ENCODE measurements at places on chromosomes 16 and 17.
A peak's percentile ranks its signal among the peaks of the same experiment; 100 is the strongest.

- DNase-seq, result no peak
These were observed 12.6 kb downstream of the SNX20 start for GRCh38 chr16:50668368-50669008.

DNA sequence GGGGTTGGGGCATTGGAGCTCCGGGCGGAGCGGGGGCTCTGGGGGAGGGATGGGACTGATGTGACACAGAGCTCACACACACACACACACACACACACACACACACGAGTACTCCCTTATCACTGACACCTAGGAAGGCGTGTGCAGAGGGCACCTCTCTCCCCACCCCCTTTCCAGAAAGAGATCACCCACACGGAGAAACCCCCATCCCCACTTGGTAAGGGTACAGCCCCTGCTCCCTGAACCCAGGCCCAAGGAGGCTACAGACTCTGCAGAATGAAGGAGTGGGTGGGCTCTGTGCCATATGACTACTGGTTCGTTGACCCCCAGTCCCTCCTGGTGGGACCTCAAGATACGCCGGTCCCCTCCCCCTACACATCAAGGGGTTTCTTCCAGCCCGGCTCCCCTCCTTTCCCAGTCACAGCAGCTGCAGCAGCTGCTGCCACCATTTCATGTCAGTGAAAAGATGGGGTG, 8.7 kb upstream of the ARHGAP23 start:
- DNase-seq, result no peak

GRCh38 chr17:44397479-44398440, 8.3 kb upstream of the ITGA2B start:
- DNase-seq, result no peak

- DNase-seq, result no peak
These were observed 8.7 kb downstream of the USB1 start for GRCh38 chr16:58009856-58010416.

- no peak for DNase-seq
These were observed 154.0 kb upstream of the SDK2 start for GRCh38 chr17:73798111-73798748.

GRCh38 chr17:27985306-27985705, 57.2 kb upstream of the NLK start:
- DNase-seq, result peak; percentile 36

GRCh38 chr17:57551321-57552079, 193.6 kb downstream of the CCDC182 start:
- no peak for DNase-seq

DNA sequence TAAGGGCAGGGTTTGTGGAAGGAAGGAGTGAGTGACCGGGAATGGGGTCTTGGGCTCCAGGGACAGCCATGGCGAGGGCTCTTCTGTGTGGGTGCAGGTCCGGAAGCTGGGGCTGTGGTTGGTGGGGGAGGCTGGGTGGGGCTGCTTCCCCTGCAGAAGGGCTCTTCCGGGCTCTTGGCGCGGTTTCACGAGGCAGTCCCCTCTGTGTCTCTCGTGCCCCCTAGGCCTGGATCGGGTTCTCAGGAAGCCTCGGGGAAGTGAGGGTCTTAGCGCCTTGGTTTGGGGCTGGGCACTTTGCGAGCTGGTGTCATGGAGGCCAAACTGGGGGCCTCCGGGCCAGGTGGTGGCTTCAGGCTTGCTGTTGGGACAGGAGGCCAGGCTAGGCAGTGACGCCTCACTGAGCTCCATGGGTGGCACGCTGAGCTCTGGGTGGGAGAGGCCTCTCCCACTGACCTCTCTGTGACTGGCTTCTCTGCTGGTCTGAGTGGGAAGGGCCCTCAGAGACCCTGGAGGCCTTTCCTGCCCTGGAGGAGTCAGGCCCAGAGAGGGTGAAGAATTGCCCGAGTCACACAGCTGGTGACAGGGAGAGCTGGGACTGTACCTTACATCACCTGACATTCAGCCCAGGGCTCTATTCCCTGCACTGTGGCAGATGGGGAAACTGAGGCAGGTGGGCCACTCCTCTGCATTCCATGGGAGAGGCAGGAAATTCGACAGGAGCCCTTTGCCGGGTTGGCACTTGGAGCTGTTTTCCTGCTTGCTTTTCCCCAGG, 8.2 kb downstream of the ADCY7 start:
- DNase-seq, result peak; percentile 32

DNA sequence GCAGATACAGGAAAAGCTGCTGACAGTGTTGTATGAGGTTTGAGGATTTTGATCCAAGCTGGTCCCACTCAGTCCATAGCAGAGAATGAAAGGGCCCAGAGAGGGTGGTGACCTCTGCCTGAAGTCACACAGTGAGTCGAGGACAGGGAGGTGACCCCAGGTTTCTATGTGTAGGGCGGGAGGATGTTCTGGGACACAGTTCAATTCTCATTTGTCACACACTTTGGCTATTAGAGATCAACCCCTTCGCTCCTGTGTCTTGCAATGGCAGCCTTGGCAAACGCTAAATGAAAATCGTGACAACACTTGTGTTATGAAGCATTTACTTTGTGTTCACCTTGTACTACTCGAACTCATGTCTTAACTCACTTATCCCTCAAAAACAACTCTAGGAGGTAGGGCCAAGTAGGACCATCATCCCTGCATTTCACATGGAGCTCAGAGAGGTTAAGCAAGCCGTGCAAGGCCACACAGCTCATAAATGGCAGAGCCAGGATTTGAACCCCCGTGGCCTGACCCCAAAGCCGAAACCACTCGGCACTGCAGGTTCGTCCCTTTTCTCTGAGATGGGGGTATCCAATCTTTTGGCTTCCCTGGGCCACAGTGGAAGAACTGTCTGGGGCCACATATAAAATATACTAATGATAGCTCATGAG, 10.2 kb downstream of the DEXI start:
- no peak for DNase-seq

DNA sequence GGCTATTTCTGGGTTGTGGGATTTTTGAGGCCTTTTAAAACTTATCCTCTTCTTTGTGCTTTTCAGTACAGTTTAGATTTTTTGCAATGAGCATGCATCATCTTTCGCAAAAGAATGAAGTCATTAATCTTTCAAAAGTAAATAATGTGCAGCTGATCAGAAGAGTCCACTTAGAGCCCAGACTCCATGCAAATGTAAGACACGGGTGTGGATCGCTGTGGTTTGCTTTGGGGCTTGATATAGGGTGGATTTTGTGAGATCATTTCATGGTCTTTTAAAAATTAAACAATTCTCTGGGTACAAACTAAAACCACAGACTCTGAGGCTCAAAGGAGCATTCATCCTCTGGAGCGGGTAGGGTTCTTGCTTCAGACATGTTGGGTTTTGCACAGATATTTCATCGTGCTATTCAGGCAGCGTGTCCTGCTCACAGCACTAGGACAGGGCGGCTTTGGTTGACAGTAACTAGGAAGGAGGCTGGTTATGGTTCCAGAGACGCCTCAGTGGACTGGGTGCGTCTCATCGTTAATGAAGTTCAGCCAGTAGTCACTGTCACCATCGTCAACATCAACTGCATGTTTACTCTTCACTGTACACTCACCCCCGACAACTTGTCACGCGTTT, 129.4 kb upstream of the PLCG2 start:
- no peak for DNase-seq

DNA sequence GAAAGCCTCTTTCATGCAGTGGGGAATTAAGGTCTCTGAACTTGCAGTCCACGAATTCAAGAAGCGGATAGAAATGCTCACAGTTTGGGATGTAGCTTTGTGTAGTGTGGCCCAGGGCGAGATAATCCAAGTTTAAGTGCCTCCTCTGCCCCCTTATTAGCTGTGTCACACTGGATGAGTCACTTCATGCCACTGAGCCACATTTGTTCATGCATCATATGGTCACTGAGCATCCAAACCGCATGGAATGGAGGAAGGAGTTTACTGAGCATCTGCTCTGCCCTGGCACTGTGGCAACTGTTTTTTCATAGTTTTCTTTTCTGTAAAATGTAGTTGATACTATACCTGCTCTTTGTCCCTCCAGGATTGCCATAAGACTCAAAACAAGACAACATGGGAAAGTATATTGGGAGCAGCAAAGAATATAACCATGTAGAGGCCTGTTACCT, 15.1 kb upstream of the DHX8 start:
- DNase-seq, result no peak

- no peak for DNase-seq
These were observed 108.6 kb downstream of the CMIP start for GRCh38 chr16:81553080-81553813.

GRCh38 chr17:40499551-40500189, 1.8 kb downstream of the TNS4 start:
- no peak for DNase-seq

DNA sequence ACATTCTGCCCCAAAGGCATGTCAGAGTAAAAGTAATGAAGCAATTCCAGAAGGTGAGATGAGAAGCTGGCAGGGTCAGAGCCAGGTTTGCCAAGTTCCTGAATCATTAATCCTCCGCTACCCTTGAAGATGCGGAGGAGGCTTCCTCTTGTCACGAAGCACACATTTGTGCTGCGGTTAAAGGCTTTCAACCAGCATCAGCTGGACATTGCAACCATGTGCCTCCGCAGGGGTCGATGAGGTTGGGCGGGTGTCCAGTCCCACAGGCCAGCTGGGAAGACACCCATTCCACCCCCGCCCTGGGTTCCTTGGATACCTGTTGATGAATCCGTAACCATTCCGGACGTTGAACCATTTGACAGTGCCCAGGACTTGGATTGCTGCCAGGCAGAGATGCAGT, 1.3 kb downstream of the YBX2 start:
- DNase-seq, result no peak

GRCh38 chr16:9134739-9135138, 43.3 kb downstream of the HAPSTR1 start:
- peak; percentile 61 for DNase-seq

- no peak for DNase-seq
These were observed 805.0 kb upstream of the RBFOX1 start for GRCh38 chr16:6527646-6528045.

DNA sequence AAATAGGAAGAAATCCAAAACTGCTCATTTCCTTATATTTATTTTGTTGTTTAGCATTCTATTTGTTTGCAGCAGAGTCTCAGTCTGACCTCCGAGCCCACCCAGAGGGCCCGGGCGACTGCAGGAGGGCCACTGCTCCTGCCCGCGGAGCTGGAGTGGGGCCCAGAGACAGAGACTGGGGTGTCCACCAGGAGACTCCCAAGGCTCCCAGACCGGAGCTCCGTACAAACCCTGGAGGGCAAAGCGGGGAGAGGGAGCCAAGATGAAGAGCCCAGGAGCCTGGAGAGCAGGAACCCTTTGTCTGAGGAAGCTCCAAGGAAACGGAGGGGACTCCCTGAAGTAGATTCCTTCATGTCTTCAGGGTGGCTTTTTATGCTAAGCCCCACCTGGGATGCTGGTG, 57.9 kb downstream of the AXIN2 start:
- DNase-seq, result no peak

DNA sequence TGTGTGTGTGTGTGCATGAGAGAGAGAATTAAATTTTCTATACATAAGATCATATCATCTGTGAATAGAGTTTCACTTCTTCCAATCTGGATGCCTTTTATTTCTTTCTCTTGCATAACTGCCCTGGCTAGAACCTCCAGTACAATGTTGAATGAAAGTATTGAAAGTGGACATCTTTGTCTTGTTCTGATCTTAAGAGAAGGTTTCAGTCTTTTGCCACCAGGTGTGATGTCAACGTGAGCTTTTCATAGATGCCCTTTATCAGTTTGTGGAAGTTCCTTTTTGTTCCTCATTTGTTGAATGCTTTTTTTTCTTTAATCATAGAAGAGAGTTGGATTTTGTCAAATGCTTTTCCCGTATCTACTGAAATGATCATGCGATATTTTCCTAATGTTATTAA, 63.3 kb downstream of the RNF213 start:
- DNase-seq, result no peak

- DNase-seq, result no peak
These were observed 354.0 kb upstream of the EEF2KMT start for GRCh38 chr16:5451641-5452040.

- peak; percentile 61 for DNase-seq
These were observed at the start of gene HSF5 for GRCh38 chr17:58487589-58488427. HSF5 (minus strand) TSS chr17:58488408; CDS start chr17:58488274, 134 bp downstream.

DNA sequence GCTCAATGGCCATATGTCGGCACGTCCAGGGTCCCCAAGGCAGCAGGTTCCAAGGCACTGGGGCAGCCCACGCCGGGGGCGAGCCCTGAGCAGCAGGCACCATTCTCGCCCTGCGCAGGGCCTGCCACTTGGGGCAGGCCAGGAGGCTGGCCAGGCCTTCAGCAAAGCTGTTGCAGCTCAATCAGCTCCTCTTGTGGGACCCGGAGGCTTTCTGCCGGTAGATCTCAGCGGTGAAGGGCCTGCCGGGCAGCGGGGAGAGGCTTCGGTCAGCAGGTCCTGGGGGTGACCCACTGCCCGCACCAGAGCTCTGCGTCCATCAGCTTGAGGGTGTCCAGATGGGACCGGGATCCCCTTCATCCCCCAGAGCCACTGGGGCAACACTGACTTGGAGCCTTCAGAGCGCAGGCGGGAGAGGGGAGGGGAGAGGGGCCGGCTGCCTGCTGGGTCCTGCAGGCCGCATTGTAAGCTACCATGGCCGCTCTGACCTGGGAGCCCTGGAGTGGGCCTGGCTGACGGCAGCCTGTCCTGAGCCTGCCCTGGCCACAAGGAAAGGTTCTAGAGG, 9.5 kb upstream of the RASD1 start:
- no peak for DNase-seq

GRCh38 chr17:48055531-48056245, 7.5 kb downstream of the NFE2L1 start:
- DNase-seq, result peak; percentile 22

DNA sequence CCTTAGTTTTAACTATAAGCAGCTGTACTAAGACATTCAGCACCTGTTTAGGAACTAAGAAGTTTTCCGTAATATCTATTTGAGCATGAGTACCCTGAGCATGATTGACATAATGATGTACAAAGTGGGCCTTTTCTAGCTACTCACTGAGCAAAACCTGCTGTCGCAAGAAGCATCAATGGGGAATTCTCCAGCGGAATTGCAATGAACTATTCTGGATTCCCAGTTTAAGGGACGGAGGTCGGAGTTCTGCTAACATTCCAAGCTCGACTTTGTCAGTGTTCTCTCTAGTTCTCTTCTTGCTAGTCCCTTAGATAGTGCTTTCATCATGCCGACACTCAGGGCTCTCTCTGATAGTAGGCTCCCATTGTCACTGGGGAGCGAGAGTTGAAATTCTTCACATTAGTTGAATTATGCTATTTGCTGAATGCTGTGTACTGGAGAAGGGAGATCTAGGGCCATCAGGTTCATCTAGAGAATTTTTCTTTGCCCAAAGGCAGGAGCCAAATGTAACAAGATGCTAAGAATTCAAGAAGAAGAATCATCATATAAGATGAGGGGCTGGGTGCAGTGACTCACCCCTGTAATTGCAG, 40.2 kb upstream of the MYH2 start:
- DNase-seq, result no peak

DNA sequence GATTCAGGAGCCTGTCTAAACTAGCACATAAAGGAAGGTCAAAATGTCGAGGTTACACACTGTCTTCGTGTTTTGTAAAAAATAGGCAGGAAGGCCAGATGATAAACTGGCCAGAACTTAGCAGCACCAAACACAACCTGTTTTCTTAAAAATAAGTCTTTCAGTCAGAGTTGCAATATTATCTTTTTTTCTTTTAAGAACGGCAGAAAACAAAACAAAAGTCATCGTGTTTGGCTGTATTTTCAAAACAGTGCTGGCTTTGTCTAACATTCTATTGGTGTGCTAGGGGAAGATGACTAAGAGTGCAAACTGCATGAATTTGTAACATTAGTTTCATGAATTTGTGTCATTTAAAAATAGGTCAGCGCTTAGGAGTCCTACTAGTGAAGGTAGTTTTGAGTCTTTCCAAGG, 5.3 kb downstream of the MAF start:
- DNase-seq, result no peak

All from hematopoietic multipotent progenitor cell treated with erythropoietin and hydrocortisone succinate and interleukin-3 and kit ligand, for 8 days (in vitro differentiated cells).